Common myeloid progenitor, CD34-positive (primary cell): ENCODE measurements at places on chromosomes 1 and 21.

GRCh38 chr1:15057834-15058233 lies 95.7 kb upstream of the TMEM51 start:
- DNase-seq, result no peak

DNA sequence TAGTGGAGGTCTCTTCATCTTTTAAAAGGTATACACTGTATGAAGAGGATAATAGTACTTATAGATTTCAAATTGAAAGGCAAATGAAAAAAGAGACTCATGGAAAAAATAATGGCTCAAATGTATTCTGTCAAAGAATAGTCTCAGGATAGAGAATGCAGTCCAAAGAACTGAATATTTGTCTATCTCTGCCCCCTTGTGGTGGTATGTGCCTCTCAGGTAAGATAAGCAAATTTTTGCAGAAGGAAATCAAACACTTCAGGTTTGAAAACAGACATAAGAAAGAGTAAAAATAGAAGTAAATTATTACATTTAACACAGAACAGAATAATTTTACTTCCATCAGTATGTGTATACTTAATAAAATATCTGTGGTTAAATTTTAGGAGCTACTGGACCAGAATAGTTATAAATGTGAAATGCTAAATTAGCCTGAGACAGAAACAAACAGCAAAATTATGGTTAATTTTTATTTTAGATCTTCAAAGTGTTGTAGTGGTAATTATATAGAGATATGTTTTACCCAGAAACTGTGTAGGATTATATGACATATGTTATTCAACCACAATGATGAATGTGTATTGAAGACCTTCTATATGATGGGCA lies 164.4 kb upstream of the PALMD start:
- peak; percentile 71 for DNase-seq

DNA sequence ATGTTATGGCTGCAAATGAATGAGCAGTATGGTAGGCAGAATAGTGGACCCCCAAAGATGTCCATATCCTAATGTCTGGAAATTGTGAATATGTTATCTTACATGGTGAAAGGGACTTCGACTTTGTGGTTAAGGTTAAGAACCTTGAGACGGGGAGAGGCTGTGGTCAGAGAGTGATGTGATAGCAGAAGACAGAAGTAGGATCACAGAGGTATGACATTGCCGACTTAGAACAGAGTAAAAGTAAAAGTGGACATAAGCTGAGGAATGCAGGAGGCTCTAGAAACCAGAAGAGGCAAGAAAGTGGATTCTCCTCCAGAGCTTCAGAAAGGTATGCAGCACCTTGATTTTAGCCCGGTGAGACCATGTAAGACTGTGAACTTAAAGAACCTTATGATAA lies 74.6 kb downstream of the CTH start:
- DNase-seq, result no peak

GRCh38 chr1:148354284-148354912 lies 128.7 kb downstream of the PPIAL4G start:
- no peak for DNase-seq

GRCh38 chr1:100882698-100883097 lies 11.9 kb downstream of the EXTL2 start:
- peak; percentile 38 for DNase-seq

- DNase-seq, result no peak
Measured at GRCh38 chr1:229768232-229768631, 142.2 kb downstream of the URB2 start.

GRCh38 chr1:11719313-11720032 lies 16.5 kb upstream of the AGTRAP start:
- DNase-seq, result peak; percentile 90
